ENCODE measurements at places on chromosomes 7 and 10.

GRCh38 chr10:115975506-115975905, 297.5 kb downstream of the GFRA1 start:
- DNase-seq = no peak

DNA sequence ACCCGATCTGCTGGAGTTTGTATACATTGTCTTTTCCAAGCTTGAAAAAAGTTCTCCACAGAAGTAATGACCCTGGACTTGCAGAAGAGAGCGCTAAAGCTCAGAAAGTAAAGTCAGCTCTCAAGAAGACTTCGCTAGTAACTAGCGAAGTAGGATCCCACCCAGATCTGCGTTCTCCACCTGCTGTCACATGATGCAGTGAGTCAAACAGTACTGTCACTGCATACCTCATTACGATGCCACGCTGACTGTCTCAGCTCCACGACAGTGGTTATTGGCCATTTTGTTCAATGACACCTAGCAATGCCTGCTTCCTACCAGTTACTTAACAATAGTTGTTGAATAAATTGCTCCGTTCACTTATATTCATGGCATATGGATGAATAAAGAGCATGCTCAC, 29.7 kb upstream of the SEC61G start:
- DNase-seq = no peak

DNA sequence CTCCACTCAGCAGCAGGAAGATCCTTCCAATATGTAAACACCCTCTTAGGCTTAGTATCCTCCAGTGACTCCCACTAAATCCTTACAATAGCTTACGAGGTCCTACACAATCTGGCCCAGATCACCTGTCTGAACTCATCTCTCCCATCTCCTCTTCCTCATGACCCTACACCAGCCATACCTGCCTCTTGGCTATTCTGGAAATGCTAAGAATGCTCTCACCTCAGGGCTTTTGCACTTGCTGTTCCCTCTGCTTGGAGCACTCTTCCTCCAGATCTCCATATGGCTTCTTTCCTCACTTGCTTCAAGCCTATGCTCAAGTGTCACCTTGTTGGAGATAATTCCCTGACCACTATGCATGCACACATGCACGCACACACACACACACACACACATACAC, 50.8 kb upstream of the FRMD4A start:
- no peak for DNase-seq

- DNase-seq = no peak
Observed at GRCh38 chr10:18140149-18140956, at the start of gene CACNB2. Gene CACNB2, plus strand, starts transcription at chr10:18140424.

DNA sequence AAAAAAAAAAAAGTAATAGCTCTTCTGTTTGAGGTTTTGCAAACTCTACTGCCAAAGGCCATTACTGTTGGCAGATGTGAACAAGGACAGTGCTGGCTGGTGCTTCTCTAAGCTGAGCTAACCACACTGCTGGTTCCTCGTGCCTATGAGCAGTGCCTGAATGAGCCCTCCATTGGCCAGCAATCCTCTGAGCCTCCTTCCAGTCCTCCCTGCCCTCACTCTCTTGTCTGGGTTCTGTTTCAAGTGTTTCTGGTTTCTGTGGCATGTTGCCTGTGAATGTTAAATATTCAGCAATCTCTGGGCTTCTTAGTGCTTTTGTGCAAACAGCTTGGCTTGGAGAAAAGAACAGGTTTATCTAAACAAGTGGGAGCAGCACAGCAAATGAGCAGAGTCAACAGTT, 161.3 kb upstream of the AUTS2 start:
- DNase-seq = no peak

- no peak for DNase-seq
Observed at GRCh38 chr10:26858707-26859034, 2.1 kb downstream of the ABI1 start.

DNA sequence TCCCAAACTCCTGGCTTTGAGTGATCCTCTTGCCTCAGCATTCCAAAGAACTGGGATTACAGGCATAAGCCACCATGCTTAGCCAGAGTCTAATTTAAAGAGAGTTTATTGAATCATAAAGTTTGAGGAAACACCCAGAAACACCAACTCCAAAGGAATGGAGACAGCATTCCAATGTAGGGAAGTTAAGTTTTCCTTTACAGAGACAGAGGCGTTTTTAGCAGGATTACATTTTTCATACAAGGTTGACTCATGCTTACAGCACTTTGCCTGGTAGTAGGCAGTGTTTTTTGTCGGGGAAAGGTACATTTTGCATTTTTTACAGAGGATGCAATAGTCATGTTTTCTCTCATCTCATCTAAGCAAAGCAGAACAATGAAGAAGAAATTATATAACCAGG, 18.9 kb upstream of the OPN4 start:
- no peak for DNase-seq

DNA sequence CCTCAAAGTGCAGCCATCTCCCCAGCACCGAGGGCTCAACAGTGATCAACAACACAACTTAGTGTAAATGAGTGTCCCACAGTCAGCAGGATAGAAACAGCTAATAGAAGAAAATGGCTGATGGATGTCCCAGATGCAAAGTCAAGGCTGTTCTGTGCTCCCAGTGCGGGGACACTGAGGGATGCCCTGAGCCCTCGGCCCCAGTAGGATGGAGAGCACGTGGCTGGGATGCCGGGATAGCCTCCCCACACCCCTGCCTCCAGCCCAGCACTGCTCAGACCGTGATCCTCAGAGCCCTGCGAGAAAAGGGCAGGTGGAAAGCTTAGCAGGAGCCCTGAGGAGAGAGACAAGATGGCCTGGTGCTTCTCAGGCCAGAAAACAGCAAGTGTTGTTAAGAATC, 243.9 kb upstream of the TCERG1L start:
- DNase-seq = no peak

GRCh38 chr7:131745390-131746248, 189.2 kb upstream of the PODXL start:
- DNase-seq = no peak

DNA sequence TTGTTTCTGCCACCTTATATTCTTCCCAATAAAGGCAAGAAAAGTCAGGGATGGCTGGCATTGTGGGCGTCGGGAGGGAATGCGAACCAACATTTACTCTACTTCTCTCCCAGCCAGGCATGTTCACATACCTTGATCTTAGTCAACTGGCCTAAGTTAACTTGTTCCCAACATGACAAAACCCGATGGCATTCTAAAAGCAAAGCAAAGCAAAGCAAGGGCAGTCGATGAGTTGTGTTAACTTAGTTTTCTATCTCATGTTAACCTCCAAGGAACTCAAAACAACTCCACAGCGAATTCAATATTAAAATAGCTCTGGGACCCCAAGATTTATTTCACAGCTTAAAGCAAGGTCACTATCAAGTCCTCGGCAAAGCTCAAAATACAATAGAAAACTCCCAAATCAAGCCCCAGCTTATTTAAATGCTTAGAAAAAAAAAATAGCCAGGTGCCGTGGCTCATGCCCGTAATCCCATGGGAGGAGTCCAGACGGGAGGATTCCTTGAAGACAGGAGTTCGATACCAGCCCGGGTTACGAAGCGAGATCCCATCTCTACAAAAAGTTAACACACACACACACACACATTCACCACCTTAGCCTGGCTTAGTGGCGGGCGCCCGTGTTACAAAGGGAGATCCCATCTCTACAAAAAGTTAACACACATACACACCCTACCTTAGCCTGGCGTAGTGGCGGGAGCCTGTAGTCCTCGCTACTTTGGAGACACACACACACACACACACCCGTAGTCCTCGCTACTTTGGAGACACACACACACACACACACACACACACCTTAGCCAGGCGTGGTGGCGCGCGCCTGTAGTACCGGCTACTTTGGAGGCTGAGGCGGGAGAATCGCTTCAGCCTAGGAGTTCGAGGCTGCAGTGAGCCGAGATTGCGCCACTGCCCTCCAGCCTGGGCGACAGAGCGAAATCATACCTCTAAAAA, 901 bp upstream of the CCNY start:
- DNase-seq = no peak

GRCh38 chr7:100093054-100093453, 4.3 kb downstream of the COPS6 start:
- DNase-seq = no peak

DNA sequence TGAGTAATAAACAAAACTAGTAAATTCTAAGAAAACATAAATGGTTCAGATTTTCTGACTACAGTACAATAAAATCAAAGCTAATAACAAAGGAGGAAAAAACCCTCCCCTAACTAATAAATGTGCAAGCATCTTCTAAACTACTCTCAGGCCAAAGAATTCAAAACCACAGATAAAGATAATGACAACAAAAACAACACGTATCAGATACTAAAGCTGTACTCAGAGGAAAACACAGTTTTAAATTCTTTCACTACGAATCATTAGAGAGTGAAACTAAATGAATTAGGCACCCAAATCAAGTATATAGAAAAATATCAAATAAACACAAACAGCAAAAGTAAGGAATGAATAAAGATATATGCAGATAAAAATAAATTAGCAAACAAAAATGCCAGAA, 200.9 kb downstream of the TEX36 start:
- no peak for DNase-seq

- DNase-seq = no peak
Observed at GRCh38 chr7:29951206-29951605, 38.4 kb downstream of the SCRN1 start.
